ENCODE measurements at places on chromosomes 2 and 18.

DNA sequence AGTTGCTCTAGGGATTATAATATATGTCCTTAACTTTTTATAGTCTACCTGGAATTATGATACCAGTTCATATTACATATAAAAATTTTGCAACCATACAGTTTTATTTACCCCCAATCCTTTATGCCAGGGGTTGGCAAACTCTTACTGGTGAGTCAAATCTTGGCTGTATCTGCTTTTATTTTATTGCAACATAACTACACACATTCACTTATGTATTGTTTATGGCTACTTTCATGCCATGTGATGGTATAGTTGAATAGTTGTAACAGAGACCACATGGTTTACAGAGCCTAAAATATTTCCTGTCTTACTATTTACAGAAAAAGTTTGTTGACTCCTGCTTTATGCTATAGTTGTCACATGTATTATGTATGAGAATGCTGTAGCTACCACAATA, 25.8 kb upstream of the DLX2 start:
- DNase-seq = no peak

DNA sequence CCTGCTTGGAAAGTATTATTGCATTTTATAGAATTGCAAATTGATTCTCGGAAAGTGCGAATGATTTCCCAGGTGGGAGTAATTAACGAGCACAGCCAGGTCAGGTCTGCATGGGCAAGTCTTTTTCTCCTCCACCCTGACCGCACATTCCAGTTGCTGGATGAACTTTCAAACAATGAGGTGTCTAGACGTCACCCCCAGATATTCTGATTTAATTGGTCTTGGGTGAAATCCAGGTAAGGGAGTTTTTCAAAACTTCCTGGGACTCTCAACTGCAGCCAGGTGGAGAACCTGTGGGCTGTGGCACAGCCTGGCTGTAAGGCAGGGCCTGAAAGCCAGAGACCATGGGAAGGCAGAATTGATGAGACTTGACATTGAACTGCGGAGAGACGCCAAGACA, 15.9 kb upstream of the RNF152 start:
- no peak for DNase-seq

- DNase-seq = no peak
Measured at GRCh38 chr2:8985561-8986326, 17.7 kb downstream of the MBOAT2 start.

DNA sequence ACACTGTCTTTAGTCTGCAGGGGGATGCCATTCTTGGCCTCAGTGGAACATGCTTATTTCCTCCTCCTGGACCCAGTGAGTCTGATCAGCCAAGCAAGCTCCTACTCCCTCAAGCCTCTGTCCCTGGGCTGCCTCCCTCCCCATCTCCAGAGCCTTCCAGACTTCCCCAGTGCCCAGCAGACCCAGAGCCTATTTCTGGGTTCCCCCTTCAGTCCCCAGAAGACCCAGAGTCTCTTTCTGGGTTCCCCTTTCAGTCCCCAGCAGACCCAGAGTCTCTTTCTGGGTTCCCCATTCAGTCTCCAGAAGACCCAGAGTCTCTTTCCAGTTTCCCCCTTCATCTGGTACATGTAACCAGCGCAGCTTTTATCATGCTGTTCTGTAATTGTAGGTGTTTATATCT, 17.0 kb upstream of the PKDCC start:
- no peak for DNase-seq

- DNase-seq = no peak
Measured at GRCh38 chr2:126558029-126558428, 97.9 kb upstream of the GYPC start.

DNA sequence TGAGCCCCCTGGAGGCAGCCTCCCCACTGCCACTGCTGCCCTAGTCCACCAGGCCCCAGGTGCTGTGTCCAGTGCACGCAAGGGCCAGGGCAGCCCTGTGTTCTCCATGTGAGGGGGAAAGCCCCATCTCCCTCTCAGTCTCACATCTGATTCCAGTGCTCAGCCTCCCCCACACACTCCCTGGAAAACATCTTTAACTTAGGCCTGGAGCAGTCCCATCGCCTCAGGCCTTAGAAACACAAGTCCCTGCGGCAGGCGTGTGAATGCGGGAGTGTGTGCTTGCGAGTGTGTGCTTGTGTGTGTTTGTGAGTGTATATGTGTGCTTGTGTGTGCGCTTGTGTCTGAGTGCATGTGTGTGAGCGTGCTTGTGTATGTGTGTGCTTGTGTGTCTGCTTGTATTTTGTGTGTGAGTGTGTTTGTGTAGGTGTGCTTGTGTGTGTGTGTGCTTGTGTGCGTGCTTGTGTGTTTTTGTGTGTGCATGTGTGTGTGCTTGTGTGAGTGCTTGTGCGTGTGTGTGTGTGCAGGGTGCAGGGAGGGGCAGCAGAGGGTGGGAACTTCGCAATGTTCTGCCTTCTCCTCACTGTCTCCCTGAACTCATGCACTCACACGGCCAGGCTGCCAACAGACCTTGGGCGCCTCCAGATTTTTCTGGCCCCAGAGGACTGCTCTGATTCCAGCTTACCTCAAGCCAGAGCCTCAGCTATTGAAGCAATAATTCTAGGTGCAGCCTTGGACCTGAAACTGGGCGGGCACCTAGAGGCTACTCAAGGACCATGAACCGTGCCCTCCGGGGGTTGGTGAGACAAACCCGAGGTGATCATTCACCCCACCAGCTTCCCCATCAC, 139.6 kb downstream of the CABLES1 start:
- DNase-seq = no peak

DNA sequence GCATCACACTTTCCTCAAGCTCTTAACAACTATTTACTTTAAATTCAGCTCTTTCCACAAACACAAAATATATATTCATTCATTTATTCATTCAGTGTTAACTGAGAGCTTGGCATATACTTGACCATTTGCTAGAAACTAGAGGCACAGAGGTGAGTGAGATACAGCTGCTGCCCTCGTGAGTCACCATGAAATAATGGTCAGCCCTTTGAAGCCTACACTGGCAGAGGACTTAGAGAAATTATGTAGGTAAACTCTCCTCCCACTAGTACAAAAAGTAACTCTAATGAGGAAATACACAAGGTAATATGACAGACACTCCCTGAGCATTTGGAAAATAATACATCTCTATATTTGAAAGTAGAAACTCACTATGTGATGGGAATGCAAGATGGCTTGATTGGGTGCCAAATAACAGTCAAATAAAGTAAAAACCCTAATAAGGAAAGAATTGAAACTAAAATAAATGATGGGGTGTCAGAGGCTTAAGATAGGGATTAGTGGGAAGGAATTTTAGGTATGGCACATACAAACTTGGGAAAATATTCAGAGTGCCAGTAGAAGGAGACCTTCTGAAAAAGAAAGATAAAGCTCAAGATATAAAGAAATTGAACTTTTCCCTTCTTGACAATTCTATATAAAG, 61.1 kb downstream of the ANTXR1 start:
- DNase-seq = no peak

DNA sequence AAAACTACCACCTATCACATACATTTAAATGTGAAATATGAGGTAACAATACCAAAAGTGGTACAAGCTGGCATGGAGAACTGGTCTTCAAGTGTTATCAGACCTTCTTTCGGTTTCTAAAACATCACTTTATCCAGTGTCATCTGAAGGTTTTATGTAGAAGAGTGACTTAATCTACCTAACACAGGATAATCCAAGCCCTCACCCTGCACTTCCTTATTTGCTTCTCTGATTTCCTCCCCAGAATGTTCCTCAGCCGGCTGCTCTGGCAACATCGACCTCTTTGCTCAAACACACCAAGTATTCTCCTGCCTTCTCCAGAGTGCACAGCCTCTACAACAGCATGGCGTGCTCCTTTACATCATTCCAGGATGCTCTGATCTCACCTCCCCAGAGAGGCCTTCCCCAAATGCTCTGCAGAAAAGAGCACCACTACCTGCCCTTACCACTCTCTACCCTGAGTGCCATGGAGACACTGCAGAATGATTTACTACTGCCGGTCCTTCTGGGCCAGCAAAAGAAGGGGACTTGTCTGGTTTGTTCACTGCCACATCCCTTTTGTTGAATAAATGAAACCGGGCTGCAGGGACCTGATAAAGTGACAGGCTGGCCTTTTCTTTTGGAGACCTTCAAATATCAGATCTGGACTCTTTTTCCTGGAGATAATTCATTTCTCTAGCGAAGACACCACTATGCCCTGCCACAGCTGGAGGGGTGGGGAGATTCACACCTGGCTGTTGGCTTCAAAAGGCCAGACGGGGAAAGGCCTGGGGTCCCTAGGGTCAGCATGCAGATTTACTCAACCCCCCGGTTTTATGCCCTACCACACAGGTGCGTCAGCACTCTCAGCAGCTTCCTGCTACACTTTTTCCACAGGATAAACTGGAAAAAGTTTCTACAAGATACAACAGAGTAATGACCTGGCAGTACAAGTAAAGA, 42.0 kb downstream of the TTR start:
- no peak for DNase-seq

GRCh38 chr2:217970206-217970605, 32.6 kb downstream of the TNS1 start:
- no peak for DNase-seq

DNA sequence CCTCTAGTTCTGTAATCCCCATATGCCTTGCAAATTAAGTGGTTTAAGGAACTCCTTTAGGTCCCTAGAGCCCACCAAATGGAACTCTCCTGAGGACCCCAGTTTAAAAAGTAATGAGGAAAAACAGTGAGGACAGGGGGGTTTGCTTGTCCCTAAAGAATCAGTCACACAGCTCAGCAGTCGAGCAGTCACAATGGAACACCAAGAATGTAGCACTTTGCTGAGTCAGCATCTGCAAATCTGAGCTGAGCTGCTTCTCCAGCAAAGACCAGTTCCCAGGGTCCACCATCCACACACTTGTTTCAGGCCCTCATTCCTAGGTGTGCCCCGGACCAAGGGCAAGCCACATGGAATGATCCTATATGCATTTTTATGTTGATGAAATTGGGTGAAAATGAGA, 46.2 kb upstream of the NEDD4L start:
- DNase-seq = no peak

DNA sequence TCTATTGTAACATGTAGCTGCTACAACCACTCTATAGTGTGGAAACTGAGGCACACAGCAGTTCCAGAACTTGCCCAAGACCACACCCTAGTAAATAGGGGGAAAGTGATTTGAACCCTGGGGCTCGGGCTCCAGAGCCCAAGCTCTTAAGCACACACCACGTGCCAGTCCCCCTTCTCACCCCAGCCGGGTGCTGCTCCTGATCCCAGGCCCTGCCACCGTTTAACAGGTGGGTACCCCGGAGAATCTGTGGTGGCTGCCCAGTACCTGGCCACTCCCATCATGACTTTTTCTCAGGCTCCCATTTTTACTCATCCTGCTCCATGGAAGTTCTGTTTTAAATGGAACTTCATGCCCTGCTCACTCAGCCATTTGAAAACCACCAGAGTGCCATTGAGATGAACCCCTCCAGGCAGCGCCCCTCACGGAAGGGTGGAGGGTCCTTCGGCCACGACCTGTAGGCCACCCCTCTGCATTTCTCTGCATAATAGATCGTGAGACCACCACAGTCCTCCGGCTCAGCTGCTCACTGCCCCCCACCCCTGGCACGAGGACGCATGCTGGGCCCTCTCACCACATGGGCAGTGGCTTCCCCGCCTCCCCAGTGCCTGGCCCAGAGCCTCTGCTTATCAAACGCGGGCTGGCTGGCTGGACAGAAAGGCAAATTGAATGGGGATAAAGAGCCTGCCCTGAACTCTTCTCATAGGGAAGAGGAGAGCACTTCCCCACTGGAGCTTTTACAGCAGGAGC, 42.1 kb downstream of the TMEM37 start:
- no peak for DNase-seq

GRCh38 chr18:44543387-44543786, 137.3 kb upstream of the SETBP1 start:
- DNase-seq = no peak

GRCh38 chr18:23316988-23317387, 136.1 kb upstream of the RIOK3 start:
- no peak for DNase-seq

DNA sequence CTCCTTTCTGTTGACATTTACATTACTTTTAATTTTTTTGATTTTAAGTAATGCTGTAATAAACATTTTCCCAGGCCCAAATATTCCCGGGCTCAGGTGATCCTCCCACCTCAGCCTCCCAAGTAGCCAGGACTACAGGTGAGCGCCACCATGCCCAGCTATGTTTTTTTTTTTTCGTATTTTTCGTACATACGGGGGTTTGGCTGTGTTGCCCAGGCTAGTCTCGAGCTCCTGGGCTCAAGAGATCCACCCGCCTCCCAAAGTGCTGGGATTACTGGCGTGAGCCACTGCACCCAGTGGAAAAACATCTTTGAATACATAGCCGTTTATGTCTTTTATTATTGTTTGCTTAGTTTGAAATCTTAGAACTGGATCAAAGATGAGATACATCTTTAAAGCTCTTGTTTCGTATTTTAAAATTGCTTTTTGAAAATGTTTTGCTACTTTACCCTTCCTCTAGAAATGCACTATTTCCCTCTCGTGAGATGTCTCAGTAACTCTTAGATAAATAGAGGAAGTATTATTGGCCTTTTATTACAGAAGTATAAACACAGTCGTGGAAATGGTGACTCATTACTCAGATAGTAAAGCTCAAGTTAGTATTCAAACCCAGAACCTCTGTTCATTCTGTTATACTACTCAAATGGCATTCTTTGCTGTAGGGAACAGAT, 2.4 kb downstream of the SMCHD1 start:
- no peak for DNase-seq

- no peak for DNase-seq
Measured at GRCh38 chr2:134273256-134273983, 19.5 kb downstream of the MGAT5 start.

DNA sequence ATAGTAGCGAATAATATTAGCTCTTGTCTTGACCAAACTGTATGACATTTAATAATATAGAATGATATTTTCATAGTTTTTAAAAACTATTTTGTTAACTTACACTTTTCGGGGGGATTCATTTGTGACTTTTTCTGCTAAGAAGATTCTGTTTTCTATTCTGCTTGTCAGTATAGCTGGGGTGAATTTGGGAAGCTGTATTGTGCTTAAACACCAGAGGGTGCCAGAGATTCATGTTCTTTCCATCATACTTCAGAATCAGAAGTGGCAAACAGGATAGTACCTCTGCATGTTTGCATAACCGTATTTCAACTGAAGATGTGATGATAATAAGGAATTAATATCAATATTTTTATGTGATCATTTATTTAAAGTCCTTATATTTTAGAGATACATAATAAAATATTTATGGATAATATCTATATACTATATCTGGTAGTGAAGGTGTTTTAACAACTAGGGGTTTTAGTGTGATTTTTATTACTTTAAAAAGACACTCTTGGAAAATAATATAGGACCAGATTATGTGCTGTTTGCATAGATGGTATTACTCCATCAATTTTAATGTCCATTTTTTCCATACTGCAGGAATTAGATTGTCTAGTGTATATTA, 81.0 kb downstream of the TAF4B start:
- peak; percentile 10 for DNase-seq

DNA sequence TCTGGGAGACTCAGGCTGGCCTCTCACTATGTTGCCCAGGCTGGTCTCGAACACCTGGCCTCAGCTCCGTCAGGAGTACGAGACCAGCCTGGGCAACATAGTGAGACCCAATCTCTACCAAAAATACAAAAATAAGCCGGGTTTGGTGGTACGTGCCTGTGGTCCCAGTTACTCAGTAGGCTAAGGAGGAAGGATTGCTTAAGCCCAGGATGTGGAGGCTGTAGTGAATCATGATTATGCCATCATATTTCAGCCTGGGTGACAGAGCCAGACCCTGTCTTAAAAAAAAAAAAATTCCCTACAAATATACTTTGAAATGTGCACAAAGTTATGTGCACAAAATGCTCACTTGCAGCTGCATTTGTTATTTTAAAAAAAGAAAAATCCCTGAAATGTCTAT, 26.3 kb upstream of the AGAP1 start:
- no peak for DNase-seq

Measured in CD8-positive, alpha-beta T cell (primary cell).